ENCODE measurements at places on chromosomes 16 and 17. TPM values are rescaled to one million over a fixed set of nuclear protein-coding genes. Genes with fewer than 3 reads are reported as not detected.

Gene UBE2Z
- total RNA-seq: 58.4 TPM

Gene NLE1
- 27.5 TPM for total RNA-seq

Gene KRT33B
- not detected for total RNA-seq

Gene NPIPB2
- 0.93 TPM for total RNA-seq

Gene MTMR4
- 32.9 TPM for total RNA-seq

Gene HS3ST3B1
- total RNA-seq: 4.6 TPM

Gene FOXC2
- 2.0 TPM for total RNA-seq

Gene KRT9
- 0.78 TPM for total RNA-seq

Gene CYB561
- 29.7 TPM for total RNA-seq
